ENCODE measurements at places on chromosomes 2 and 18. TPM values are rescaled to one million over a fixed set of nuclear protein-coding genes. Genes with fewer than 3 reads are reported as not detected.

DNA sequence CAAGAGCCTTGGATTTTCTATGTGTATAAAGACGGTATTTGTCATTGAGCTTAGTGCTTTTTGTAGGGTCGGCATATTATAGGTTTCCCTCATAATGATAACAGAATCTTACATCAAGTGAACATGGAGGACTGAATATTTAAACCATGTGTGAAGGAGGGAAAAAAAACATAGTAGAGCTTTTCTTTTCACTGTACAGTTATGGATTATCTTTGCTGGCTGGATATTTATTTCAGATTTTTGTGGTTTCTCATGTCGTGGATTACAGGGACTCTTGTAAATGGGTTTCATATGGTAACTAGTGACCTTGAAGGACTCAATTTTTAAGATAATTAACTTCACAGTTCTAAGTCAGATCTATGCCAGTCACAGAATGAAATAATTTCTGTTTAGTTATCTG lies 330.2 kb upstream of the NRP2 start:
- DNase-seq, result no peak

GRCh38 chr2:64263315-64263714 lies 119.1 kb upstream of the PELI1 start:
- no peak for DNase-seq

GRCh38 chr2:74001781-74002504 lies 17.2 kb downstream of the TET3 start:
- DNase-seq, result no peak

- no peak for DNase-seq
Measured at GRCh38 chr18:51767293-51767692, 569.8 kb upstream of the MEX3C start.

DNA sequence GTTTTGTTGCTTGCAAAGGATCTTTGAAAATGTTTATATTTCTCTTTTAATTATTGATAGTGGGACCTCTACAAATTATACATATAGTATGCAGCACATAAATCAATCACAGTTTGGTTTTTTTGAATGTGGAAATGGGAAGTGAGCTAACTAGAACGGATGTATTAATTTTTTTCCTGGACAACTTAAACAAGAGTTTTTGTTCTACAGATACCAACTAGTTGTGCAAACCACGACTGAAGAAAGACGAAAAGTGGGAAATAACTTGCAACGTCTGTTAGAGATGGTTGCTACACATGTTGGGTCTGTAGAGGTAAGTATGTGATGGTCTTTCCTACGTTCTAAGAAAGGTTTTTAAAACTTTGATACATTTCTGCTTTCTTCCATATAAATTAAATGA lies 39.2 kb downstream of the NDC80 start:
- no peak for DNase-seq

Gene PREPL
- 47.2 TPM for total RNA-seq

Gene RAB11FIP5
- 25.1 TPM for total RNA-seq

- no peak for DNase-seq
Measured at GRCh38 chr2:66488946-66489345, 54.0 kb downstream of the MEIS1 start.

DNA sequence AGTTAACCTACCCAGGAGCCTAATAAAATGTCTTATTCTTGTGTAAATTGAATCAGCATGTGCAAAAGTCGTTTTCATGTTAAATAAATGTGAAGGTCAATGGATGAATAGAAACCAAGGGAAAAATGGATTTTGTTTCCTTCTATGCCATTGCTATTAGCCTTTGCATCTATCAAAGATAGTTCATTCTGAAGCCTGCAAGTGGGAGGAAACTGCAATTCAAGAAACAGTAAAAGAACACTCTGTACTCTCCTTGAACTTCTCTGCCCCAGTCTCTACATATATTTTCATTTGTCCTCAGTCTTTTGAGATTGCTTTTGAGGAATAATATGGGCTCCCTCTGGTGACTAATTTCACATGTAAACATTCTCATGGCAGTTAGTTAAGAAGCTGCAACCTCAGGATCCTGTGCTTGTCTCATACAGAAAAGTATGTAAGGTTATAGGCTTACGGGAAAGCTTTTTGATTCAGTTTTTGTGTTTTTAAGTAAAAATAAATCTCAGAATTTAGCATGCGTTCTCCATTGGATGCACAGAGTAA lies 1590.0 kb upstream of the LRRTM1 start:
- DNase-seq, result no peak

DNA sequence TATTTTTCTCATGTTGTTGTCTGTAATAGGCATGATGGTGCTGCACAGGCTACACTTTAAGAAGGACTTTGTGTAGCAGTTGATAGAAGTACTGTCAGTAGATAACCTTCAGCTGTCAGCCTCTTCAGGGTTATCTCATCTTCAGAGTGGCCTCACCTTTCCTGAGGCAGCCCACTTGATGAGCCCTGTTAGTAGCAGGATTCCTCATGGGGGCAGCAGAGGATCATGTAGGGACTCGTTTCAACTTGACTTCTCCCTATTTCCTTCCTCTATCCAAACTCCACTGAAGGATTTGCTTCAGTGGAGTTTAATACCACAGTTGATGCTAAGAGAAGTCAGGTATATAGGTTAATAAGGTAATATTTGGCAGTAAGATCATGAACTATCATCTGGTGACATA lies 530.3 kb upstream of the FSIP2 start:
- DNase-seq, result no peak

DNA sequence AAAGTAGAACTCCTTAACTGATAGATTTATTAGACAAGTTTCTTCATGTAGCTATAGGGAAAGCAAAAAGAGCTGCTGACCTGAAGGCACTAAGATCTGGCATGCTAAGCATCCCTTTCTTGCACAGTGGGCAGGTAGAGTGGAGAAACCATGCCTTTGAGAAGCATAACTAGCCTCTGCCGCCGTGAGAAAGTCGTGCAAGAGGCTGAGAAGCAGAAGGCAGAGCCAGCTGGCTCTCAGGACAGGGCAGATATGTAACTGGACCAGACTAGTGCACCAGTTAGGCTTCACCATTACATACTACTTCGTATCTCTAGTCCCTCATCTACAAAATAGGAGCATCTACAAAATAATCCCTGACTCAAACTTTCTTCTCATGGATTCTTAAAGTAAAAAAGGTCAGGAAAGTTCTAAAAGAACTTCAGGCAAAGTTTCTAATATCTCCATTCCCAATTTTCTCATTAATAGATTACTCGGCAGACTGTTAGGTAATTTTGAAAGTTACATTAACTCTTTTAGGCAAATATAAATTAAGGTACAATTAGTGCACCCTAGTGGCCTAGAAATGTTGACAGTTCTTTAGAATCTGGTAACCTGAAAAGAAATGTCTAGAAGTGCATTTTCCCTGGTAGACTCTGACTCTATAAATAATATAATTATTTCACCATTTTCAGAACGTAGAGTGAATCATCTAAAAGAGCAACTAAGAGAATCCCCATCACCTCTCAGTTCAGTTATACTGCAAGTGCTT lies 10.3 kb downstream of the ERBB4 start:
- no peak for DNase-seq

- no peak for DNase-seq
Measured at GRCh38 chr2:235381261-235381912, 112.5 kb upstream of the AGAP1 start.

- DNase-seq, result no peak
Measured at GRCh38 chr2:1305342-1306013, 107.8 kb upstream of the TPO start.

Gene PCARE
- 0.22 TPM for total RNA-seq

Gene KCNIP3
- 8.3 TPM for total RNA-seq

Gene FAP
- 47.1 TPM for total RNA-seq

- no peak for DNase-seq
Measured at GRCh38 chr2:204346906-204347305, 198.4 kb upstream of the PARD3B start.

GRCh38 chr2:12180031-12180430 lies 433.6 kb downstream of the LPIN1 start:
- DNase-seq, result no peak

DNA sequence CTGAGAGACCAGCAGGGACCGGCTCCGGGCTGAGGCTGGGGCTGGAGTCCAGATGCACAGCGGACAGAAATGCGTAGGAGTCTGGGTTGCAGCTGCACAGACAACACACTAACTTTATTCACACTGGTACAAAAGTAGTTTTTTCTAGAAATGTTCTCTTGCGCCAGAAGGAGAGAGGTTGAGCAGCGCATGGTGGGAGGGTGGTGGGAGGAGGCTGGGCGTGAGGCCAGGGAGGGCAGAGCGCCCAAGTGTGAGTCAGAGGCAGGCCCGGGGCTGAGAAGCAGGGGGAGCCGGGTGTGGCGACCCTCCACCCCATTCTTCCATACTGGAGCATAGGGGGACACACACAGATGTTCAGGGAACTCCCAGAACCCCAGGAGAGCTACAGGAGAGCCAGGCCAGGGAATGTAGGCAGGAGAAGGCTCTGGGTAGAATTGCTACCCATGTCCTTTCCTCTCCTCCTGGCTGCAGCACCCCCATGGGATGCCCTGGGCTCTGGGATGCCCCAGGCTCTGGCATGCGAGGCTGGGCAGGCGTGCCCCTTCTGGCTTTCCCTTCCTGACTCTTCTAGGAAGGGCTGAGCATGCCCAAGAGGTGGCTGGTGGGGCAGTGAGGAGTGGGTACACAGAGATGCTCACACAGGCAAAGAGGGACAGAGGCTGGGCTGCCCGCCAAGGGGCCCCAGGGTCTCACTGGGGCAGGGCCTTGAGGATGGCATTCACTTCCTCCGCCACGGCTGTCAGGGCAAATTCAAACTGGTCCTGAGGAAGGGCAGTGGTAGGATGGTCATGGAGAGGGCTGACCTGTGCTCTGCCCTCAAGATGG lies 10.6 kb downstream of the DNAJB2 start:
- no peak for DNase-seq

- no peak for DNase-seq
Measured at GRCh38 chr2:219252570-219252899, 508 bp upstream of the TUBA4B start.

- DNase-seq, result no peak
Measured at GRCh38 chr18:26771524-26771923, 94.0 kb downstream of the AQP4 start.

DNA sequence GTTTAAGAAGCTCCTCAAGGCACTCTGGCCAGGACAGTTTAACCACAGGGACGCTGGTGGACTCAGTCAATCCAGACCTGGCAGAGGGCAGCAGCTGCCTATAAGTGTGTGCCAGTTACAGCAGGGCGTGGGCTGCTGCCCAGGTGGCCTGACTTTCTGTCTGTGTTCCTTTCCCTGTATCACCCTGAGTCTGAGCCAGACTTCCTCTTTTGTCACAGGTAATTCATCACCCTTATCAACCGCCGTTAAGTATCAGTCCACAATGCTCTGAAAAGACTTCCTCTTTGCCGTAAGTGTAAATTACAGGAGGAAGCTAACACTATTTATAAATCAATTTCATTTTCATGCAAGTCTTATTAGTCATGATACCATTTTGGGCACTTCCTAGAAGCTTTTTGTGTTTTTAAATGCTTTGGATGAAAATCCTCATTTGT lies 7.0 kb downstream of the LPIN1 start:
- DNase-seq, result no peak

Gene HSPD1
- 337 TPM for total RNA-seq

DNA sequence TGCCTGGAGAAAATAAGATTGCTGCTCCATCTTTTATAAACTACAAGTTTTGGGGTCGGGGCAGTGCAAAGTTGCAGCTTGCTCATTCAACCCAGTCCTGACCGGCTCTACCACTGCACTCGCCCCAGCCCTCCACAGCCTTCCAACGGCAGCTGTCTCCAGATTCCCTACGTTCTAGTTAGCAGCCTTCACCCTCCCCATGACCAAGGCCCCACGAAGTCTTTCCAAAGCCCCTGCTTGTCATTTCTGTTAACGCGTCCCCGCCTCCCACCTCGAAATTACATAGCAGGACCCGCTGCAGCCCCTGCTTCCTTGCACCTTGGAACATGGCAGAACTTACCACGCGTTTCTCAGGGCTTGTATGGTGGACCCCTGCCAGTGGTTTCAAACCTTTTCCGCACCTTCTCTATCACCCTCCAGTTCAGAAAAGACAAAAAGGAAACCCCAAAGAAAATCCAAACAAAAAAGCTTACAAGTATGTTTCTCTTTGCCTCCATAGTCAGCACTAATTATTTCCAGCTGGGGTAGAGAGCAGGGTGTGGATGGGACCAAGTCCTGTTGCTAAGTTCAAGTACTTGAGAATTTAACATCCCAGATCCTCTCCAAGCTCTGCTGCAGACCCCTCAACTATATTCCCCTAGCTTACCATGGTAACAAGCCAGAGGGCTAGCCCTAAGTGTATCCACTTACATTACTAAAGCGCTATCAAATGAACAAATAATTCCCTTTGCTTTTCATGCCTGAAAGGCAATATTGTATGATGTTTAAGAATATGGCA lies 161.5 kb downstream of the TGIF1 start:
- no peak for DNase-seq

DNA sequence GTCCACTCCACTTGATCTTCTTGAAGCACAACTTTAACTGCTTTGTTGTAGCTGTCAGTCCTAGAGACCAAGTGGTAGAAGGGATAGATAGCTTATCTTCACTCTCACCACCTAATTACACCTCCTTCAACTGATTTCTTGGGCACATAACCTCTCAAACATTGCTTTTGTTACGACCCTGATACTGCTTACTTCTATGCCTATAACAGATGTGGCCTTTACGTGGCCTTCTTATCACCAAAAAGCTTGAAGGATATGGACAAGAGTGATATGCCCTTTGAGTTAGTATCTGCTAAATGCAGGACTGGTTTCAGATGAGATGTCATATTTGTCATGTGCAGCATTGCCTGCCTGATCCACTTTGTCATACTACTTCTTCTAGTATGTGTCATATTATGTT lies 847.2 kb downstream of the TDRD15 start:
- DNase-seq, result no peak

GRCh38 chr2:168149150-168149974 lies 98.0 kb downstream of the STK39 start:
- no peak for DNase-seq

DNA sequence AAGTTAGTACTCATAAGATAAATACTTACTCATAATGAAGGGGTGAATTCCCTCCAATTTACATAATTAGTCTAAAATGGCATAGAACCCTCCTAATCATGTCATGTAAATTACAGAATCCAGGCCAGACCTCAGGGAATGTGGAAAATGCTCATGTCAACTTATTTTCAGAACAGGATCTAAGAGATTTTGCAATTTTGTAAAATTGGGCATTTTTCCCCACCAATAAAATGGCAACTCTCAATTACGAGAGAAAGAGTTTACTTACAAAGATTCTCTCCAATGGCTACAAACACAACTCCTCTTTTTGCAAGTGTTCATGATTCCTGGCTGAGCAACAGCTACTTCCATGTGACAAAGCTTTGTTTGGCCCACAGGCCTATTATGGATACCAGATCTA lies 33.8 kb upstream of the SP5 start:
- DNase-seq, result no peak

- DNase-seq, result peak; percentile 12
Measured at GRCh38 chr2:128314348-128315121, 4.1 kb downstream of the HS6ST1 start.

Gene TRIM43
- not detected for total RNA-seq

Gene FTCDNL1
- 2.1 TPM for total RNA-seq

Gene REEP1
- 1.8 TPM for total RNA-seq

Gene DLGAP1
- total RNA-seq, result 5.1 TPM

- no peak for DNase-seq
Measured at GRCh38 chr2:43190311-43191052, 35.9 kb downstream of the ZFP36L2 start.

- no peak for DNase-seq
Measured at GRCh38 chr2:65465124-65465523, 32.7 kb upstream of the SPRED2 start.

Gene RFX8
- total RNA-seq, result 0.65 TPM
